ENCODE measurements at places on chromosomes 12 and 14. TPM values are rescaled to one million over a fixed set of nuclear protein-coding genes. Genes with fewer than 3 reads are reported as not detected.

- no peaks in the 10 kb centered on the region for H3K4me1 ChIP-seq
- no peak overlapping the region for H3K27ac ChIP-seq
Observed at GRCh38 chr12:81143057-81143456, 65.2 kb downstream of the ACSS3 start.

GRCh38 chr12:13193505-13194231 is 2.9 kb upstream of the EMP1 start:
- H3K4me3 ChIP-seq, result no peak overlapping the region
- H3K27ac ChIP-seq, result no peak overlapping the region
- H3K36me3 ChIP-seq, result no peaks in the 10 kb centered on the region
- peaks cover 11% of the 10 kb centered on the region for H3K4me1 ChIP-seq
- no peak for DNase-seq

The NPFF gene
- total RNA-seq, result not detected

The LRRIQ1 gene
- 0.54 TPM for total RNA-seq

- no peaks in the 10 kb centered on the region for H3K4me1 ChIP-seq
- DNase-seq, result no peak
- no peaks in the 10 kb centered on the region for H3K27me3 ChIP-seq
- H3K36me3 ChIP-seq, result no peaks in the 10 kb centered on the region
- H3K4me3 ChIP-seq, result no peak overlapping the region
Observed at GRCh38 chr12:3291939-3292338, 199.1 kb upstream of the PRMT8 start.

GRCh38 chr12:88922816-88923215 is 342.5 kb upstream of the KITLG start:
- H3K4me3 ChIP-seq, result no peak overlapping the region
- no peaks in the 10 kb centered on the region for H3K4me1 ChIP-seq
- DNase-seq, result no peak
- no peaks in the 10 kb centered on the region for H3K36me3 ChIP-seq
- no peak overlapping the region for H3K27ac ChIP-seq
- H3K27me3 ChIP-seq, result no peaks in the 10 kb centered on the region

- H3K4me1 ChIP-seq, result no peaks in the 10 kb centered on the region
- no peak for DNase-seq
- no peaks in the 10 kb centered on the region for H3K27me3 ChIP-seq
Observed at GRCh38 chr12:92248977-92249376, 103.3 kb upstream of the BTG1 start.
